ENCODE measurements at places on chromosomes 11 and 22. TPM values are rescaled to one million over a fixed set of nuclear protein-coding genes. Genes with fewer than 3 reads are reported as not detected.

DNA sequence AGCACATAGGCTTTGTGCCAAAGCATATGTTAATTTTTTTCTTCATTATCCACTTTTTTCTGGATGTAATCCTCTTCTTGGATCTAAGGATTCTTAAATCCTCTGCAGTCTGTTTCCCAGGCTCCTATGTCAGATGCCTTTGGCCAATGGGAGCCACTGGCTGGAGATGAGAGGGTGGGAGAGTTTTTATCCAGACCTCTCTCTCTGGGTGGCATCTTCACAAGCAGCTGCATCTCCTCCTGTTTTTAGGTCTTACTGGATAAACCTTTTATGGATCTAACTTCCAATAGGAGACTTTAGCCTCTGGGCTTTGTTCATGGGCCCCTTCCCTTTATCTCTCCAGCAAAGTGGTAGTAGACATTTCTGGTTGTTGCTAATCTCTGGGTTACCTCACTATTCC is 22.4 kb upstream of the MPPED2 start:
- no peak for DNase-seq

Gene ANKK1
- total RNA-seq = not detected

Gene KRTAP5-11
- not detected for total RNA-seq

- DNase-seq = no peak
Measured at GRCh38 chr11:4830909-4831308, 9.8 kb downstream of the OR51F2 start.

- no peak for DNase-seq
Measured at GRCh38 chr11:100680070-100680469, 7.0 kb upstream of the ARHGAP42 start.

Gene OR6A2
- not detected for total RNA-seq

- DNase-seq = no peak
Measured at GRCh38 chr11:42175203-42175602, 715.8 kb upstream of the LRRC4C start.

- DNase-seq = no peak
Measured at GRCh38 chr11:126059238-126059781, 3.4 kb downstream of the CDON start.

Gene SMIM35
- not detected for total RNA-seq

DNA sequence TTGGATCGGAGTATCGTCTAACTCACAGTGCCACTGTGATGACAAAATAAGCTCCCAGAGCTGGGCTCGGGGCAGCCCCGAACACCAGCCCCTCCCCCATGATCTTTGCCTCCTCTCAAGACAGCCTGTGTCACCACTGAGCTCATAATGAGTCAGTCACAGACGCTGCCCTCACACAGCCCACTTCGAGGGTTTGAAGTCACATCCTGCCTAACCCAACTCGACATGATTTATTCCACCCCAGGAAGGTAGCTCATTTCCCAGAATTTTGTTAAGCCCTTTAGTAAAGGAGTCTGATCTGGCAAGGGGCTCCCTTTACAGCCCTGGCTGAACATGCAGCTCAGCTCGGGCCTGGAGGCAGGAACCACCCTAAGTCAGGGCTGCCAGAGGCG is 22.8 kb downstream of the MYH9 start:
- peak; percentile 90 for DNase-seq

Gene DLG2
- 25.8 TPM for total RNA-seq

Gene CASP12
- 3.9 TPM for total RNA-seq

GRCh38 chr22:24760708-24761306 is 13.7 kb downstream of the PIWIL3 start:
- no peak for DNase-seq

Gene CCDC188
- total RNA-seq = 0.41 TPM

Gene ZNF214
- total RNA-seq = 2.4 TPM

Data from sigmoid colon (tissue), 7 donors.